ENCODE measurements at places on chromosomes 3 and 15. TPM values are rescaled to one million over a fixed set of nuclear protein-coding genes. Genes with fewer than 3 reads are reported as not detected.

GCSAM gene
- total RNA-seq = 11.7 TPM

RAB6B gene
- 2.7 TPM for total RNA-seq

SPTBN5 gene
- 0.88 TPM for total RNA-seq

GRK7 gene
- not detected for total RNA-seq

- peaks cover 15% of the 10 kb centered on the region for H3K4me1 ChIP-seq
- H3K36me3 ChIP-seq = no peaks in the 10 kb centered on the region
- no peak for DNase-seq
- no peak overlapping the region for H3K27ac ChIP-seq
Observed at GRCh38 chr3:107675233-107675900, 152.6 kb downstream of the BBX start.

DNA sequence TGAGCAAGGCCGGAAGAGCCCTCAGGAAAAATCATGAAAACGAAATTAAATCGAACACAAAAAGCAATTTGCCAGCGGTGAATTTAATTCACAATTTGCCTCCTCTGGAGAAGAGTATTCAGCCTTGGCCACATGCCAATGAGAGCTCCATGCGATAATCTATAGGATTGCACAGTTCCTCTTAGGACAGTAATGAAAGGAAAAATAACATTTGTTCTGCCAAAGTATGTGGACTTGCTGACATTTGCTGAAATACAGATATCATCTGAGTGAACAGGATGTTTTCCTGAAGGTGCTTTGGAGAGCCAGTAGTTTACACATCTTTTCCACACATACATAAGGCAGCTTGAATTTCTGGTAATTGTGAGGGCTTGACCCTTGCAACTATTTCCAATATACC, 188.6 kb upstream of the PDZRN3 start:
- no peaks in the 10 kb centered on the region for H3K36me3 ChIP-seq
- H3K27me3 ChIP-seq = no peaks in the 10 kb centered on the region
- DNase-seq = no peak
- no peak overlapping the region for H3K4me3 ChIP-seq

- no peaks in the 10 kb centered on the region for H3K36me3 ChIP-seq
- H3K4me3 ChIP-seq = no peak overlapping the region
- no peaks in the 10 kb centered on the region for H3K27me3 ChIP-seq
- H3K27ac ChIP-seq = no peak overlapping the region
Observed at GRCh38 chr3:151265866-151266265, 12.5 kb downstream of the P2RY14 start.

DNA sequence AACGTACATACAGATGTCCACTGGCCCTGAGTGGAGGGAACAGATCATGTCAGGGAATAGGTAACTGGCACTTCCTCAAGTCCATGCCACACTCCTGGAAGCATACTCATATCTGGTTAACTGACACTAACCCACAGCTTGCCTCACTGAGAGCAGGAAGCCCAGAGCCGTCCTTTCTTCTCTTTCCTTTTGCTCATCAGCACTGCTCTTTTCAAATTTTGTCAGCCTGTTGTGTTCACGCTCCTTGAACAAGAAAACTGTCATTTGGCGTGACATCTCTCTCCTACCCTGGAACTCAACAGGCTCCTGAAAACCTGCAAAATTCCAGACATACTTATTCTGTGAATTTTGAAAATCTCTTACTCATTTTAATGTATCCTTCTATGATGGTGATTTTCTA, 360.2 kb downstream of the MAGI1 start:
- no peak overlapping the region for H3K4me3 ChIP-seq
- H3K4me1 ChIP-seq = no peaks in the 10 kb centered on the region

DNA sequence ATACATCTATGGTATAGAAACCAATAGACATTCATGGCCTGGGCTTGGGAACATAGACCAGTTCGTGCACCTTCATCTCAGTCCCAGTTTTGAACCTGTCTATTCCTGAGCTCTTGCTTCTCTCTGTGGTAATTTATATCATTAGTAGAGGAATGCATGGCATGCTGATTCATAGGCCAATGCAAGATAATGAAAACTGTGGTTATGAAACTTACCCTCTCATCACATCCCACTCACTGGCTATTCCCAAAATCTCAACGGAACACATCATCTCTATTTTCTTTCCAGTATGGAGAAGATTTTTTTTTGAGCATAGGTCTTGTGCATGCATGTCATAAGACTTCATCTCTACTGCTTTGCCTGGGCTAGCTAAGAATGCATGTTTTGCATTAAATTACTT, 18.7 kb upstream of the P2RY12 start:
- H3K27me3 ChIP-seq = peaks cover 4% of the 10 kb centered on the region
- no peak overlapping the region for H3K27ac ChIP-seq
- no peak for DNase-seq

DNA sequence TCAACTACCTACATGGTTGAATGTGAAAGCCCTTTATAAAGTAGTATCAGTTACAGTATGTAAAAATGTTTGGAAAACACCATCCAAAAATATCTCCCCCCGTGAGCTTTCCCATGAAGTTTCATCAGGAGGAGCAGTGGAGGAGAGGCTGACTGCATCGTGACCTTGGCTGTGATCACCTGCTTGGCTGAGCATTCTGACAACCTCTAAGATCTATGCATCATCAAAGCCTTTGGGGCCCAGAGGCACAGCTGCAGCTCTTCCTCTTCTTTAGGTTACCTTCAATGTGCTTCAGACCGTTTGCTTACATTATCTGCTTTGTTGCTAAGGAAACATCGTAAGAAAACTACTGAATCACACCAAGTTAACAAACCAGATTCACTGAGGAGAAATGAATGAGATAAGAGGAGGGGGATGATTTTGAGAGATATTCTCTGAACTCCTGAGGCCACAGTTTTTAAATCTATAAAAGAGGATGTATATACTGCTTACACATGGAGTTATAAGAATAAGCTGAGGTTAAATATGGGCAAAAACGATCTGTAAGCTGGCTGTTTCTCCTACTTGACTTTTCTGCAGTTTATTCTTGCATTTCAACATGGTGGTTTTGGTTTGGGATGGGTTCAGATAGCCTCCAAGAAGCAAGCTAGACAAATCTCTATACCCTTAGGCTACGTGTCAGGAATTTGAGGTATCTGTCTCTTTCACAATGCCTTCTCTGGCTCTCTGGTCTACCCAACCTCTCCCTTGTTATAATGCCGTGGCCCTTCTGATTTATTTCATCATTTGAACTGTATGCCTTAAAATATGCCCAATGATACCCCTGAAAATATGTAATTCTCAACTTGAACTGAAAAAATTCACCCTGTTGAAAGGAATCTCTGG, 4.0 kb downstream of the GCSAM start:
- H3K36me3 ChIP-seq = peaks cover 20% of the 10 kb centered on the region
- peaks cover 82% of the 10 kb centered on the region for H3K4me1 ChIP-seq
- H3K4me3 ChIP-seq = peak overlapping the region; percentile 30
- DNase-seq = peak; percentile 73
- H3K27ac ChIP-seq = peak overlapping the region; percentile 88
- H3K27me3 ChIP-seq = no peaks in the 10 kb centered on the region

DNA sequence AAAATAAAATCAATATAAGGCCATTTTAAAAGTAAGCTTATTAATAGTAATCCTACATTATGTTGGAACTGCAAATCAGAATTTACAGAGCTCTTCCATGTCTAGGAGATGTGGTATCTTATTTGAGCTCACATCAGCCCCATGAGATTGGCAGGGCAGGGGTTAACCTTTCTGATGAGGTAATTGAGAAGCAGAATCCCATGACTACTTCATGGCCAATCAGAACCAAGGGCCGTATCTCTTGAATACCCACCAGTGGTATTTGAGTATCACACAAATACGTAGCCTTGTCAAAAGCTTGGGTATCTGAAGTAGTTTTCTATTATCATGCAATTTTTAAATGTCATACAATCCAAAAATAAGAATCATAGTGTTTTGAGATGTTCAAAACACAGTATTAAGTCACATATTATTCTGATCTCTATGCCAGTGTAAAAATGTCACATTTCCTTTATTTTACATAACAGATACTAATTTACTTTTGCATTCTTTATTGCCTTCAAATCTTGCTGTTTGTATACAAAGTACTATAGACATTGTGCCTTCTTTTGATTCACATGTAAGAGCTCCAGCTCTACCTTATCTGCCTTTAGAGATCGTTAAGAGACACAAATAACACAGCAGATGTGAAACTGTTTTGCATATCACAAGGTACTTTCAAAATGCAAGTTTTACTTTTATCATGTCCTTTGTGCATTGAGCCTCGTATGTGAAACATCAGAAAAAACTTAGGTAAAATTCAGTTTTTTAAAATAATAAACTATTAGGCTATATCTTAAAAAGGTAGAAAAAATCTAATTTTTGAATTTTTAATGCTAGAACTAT, 251.7 kb upstream of the GOLGA6L4 start:
- no peak for DNase-seq
- no peaks in the 10 kb centered on the region for H3K36me3 ChIP-seq
- H3K27me3 ChIP-seq = no peaks in the 10 kb centered on the region
- H3K4me1 ChIP-seq = no peaks in the 10 kb centered on the region
- H3K27ac ChIP-seq = no peak overlapping the region

GRCh38 chr3:183317886-183318865, 65.1 kb downstream of the B3GNT5 start:
- no peaks in the 10 kb centered on the region for H3K27me3 ChIP-seq

- H3K4me1 ChIP-seq = no peaks in the 10 kb centered on the region
- H3K27ac ChIP-seq = no peak overlapping the region
Observed at GRCh38 chr15:49985463-49985862, 133.6 kb downstream of the ATP8B4 start.

DNA sequence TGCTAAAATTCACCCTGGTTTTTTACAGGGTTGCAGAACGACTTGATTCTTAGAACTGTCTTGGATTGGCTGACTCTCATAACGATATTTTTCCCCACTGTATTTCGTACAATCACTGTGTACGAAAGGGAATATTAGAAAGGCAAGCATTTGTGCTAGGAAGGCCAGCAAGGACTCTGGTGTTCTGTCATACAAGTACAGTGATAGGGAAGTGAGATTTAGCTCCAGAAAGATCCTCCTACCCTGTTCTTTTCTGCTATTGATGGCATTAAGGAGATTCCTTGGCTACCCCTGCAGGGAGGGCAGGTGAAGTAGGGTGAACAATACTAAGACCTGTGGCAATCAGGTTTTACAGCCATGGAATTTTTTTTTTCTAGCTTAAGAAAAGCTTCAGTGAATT, 53.8 kb upstream of the SCAANT1 start:
- H3K27me3 ChIP-seq = no peaks in the 10 kb centered on the region
- no peak overlapping the region for H3K4me3 ChIP-seq
- H3K27ac ChIP-seq = no peak overlapping the region
- no peaks in the 10 kb centered on the region for H3K36me3 ChIP-seq

All from activated CD4-positive, alpha-beta memory T cell treated with anti-CD3 and anti-CD28 coated beads for 36 hours (primary cell).